Stimulated activated CD4-positive, alpha-beta T cell treated with anti-CD3 and anti-CD28 coated beads, TNF-alpha, amount 100 ng/mL, for 48 hours (primary cell): ENCODE measurements at places on chromosomes 4 and X.

DNA sequence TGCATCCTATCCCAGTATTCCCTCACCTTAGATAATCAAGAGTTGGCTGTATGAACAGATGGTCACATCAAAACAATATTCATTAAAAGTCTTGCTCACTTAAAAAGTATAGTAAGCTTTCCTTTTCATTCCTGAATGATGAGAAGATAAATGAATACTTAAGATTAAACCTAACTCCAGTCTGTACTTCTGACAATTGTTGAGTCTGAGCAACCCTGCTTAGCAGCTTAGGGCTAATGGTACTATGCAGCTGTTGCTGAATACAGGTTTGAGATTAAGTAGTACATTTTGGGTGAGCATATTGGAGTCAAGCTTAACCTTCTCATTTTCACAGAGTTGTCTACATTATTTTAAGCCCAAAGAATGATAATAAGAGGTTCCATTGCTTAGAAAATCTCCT, 121.7 kb upstream of the ETNPPL start:
- DNase-seq = no peak

DNA sequence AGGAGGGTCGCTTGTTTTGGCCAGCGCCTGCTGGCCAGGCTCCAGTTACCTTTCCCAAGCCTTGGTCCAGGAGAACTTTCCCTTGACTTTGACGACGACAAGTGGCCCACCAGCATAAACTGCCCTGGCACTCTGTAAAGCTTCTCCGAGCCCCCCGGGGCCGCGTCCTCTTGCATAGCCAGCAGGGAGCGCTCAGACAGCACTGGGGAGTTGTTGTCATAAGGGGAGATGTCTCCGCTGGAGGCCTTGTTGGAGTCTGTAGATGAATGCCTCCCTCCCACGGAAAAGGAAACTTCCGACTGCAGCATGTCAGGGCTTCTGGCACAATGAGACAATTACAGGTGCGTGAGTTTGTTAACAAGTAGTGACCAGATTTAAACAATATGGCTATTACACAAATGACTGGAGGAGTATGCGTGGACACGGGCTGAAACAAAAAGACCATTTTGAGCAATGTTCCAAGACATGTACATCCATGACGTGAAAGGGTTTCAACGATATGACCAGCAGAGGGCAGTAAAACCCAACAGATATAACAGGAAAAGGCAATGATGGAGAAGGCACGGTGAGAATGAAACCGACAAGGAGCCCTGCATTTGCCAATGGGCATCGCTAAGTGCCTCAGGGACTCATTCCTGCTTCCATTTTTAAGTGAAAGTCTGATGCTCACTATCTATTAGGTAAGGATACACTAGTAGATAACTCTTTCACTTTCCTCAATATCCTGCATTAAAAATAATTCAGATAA, 33.0 kb downstream of the HCCS start:
- DNase-seq = no peak

GRCh38 chr4:81521708-81522107, 50.0 kb upstream of the RASGEF1B start:
- DNase-seq = no peak

- no peak for DNase-seq
These were observed 45.9 kb downstream of the LGI2 start for GRCh38 chr4:24984602-24985532.

DNA sequence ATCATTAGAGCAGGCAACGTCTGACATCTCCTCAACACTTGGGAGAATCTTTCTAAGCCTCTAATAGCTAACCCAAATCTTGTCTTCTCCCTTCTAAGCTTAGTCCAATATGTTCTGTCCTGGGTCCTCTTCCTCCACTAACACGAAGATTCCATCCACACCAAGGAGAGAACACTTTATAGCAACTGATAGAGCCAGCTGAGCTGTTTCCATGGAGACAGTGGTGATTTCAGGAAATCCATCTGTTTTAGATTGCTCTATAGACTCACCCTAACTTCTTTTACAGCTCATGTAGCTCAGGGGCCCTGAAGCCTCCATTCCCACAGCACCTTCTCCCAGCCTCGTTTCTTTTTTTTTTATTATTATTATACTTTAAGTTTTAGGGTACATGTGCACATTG, 37.4 kb downstream of the SCD5 start:
- DNase-seq = no peak

DNA sequence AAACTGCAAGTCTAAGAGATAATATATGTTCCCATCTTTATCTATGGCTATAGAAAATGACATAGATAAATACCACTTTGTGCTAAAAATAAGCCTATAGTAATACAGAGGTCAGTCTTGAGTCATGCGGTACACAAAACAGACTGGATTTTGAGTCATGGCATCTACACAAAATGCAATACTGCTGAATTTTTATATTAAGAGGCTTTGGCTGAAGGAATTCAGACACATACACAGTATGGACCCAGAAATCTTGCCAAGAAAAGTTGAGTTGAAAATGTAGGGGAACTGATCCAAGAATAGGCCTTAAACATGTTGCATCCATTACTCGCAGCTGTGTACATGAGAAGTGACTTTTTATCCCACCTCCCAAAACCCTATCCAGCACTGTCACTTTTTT, 184.4 kb downstream of the TENM3 start:
- DNase-seq = no peak

DNA sequence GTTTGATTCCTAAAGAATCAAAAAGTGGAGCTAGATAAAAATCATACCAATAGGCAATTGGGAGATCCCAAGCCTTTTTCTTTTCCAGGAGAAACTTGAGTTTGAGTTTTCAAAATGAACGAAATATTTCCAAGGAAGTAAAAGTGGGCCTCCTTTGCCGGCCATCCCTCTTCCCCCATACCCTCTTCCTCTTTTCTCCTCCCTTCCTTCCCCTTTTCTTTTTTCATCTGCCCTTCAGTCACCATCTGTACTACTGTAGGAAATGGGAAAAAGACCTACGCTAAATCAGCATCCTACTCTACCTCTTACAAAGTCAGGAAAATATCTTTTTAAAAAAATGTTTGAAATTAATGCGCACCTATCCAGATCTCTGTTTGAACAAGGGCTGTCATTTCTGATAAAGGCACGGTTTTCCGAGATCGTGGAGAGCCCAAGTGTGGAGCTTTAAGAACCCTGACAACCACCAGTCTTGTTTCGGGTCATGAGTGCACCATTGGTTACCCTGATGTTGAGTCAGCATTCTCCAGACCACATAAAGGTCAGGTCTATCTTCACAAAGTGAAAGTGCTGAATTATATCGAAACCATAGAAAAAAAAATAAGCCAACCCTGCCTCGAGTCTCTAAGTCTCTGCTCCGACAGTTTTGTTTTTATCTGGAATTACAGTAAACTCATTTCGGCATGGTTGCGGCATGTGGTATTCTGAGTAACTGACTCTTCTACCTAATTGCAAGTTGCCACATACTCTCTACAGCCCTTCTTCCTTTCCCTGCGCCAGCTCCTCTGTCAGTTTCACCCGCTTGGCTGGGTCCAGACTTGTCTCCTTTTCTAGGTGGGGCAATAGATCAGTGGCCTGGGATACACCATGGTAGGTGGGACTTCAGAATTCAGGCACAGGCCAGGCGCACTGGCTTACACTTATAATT, 140.2 kb upstream of the KLF3 start:
- peak; percentile 40 for DNase-seq

DNA sequence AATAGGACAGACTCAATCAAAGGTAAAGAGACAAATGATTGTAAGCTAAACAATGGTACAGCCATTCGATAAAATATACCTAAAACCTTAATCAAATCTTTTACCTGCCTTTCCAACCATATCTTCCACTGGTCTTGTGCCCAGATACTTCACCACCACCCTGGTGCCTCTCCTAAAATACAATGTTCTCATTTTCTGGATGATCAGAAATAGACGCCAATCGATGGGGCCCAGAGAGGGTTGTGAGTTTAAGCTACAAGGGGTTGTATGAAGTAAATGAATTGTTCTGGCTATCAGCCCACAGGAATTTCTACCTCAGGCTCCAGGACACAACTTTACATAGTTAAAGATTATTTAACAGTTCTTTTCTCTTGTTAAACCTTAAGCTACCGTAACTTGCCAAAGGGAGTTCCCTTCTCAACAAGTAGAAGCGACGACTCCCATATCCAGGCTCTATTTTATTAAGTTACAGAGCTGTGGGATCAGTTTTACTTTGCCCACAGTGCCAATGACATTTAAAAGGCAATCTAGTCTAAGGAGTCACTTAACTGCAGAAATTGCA, 99.1 kb downstream of the CHRNA9 start:
- DNase-seq = no peak

- no peak for DNase-seq
These were observed 613.9 kb downstream of the FAT4 start for GRCh38 chr4:125928652-125929051.
